ENCODE measurements at places on chromosomes 2 and 18.

- DNase-seq, result no peak
Measured at GRCh38 chr2:26628561-26629345, 12.4 kb downstream of the CIB4 start.

DNA sequence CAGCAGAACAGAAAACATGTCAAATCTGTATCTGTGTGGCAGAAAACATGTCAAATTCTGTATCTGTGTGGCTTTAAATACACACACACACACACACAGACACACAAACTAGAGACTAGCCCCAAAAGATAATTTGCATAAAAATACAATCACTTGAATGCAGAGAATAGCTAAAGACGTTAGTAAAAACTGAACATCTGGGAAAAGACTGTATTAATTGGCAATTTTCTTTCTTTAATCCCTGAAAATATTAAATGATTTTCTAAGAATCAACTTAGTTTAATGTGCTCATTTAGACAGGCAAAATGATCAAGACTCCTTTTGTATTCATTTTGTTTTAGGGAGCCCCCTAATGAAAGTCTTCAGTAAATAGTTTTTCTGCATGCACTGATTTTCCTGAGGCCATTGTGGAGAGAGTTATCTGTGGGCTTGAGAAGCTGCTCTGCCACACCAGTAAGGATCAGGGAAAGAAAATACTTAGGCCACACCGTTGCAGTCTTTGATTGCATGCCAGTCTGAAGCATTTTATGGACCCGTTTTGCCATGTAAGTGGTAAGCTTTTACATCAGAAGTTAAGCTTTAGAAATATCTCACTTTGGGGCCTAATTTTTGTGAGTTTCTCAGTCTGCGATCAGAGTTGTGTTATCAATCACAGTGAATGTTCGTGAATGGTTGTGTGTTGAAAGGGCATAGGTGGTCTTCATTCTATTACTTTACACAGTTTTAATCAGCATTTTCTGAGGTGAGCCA, 2.2 kb downstream of the SPATS2L start:
- no peak for DNase-seq

DNA sequence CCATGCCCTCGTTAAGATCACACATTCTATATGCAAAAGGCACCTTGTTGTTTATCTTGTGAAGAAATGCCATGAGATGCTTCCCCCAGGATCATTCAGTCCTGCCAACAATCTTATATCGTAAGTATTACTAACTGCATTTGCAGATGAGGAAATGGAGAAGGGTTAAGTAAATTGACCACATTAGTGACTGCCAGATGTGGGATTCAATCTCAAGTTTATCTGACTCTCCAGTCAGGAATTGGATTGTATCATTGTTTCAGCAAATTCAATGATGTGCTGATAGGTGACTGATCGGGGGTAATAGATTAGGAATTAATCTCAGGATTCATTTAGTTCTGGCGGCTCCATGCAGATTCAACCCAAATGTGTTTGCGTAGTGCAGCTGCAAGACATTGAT, 106.2 kb downstream of the CNTNAP5 start:
- DNase-seq, result no peak

- no peak for DNase-seq
Measured at GRCh38 chr2:97936199-97936598, 59.5 kb downstream of the TMEM131 start.

GRCh38 chr2:190571686-190572085, 37.2 kb upstream of the NEMP2 start:
- DNase-seq, result no peak

- DNase-seq, result no peak
Measured at GRCh38 chr2:121236650-121237180, 48.3 kb downstream of the TFCP2L1 start.

- no peak for DNase-seq
Measured at GRCh38 chr18:27184115-27185024, 738 bp downstream of the CHST9 start.

- DNase-seq, result no peak
Measured at GRCh38 chr18:28110924-28111323, 66.0 kb downstream of the CDH2 start.

DNA sequence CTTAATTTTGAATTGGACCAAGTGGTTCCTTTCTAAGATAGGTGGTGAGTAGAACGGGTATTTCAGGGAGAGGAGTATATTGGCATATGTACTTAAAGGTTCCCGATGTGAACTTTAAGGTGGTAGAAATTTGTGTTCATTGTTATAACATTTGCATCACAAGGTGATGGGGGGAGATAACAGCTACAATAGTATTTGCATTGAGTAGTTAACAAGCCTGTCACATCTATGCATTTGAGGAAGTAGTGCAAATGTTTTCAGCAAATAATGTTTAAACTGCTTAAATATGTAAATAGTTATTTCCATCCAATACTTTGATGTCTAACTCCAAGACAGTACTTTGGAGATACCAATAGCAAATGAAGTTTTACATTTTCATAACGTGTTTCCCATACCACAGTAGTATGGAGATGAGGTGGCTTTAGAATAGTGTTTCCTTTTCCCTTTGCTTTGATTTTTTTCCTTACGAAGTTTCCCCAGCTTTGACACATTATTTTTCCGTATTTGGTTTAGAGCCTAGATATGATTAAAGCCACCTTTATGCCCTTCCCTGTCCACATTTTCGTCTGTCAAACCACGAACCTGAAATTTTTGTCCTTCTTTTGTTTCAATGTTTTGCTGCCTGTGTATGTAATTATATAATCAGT, 46.6 kb downstream of the VAPA start:
- DNase-seq, result no peak

DNA sequence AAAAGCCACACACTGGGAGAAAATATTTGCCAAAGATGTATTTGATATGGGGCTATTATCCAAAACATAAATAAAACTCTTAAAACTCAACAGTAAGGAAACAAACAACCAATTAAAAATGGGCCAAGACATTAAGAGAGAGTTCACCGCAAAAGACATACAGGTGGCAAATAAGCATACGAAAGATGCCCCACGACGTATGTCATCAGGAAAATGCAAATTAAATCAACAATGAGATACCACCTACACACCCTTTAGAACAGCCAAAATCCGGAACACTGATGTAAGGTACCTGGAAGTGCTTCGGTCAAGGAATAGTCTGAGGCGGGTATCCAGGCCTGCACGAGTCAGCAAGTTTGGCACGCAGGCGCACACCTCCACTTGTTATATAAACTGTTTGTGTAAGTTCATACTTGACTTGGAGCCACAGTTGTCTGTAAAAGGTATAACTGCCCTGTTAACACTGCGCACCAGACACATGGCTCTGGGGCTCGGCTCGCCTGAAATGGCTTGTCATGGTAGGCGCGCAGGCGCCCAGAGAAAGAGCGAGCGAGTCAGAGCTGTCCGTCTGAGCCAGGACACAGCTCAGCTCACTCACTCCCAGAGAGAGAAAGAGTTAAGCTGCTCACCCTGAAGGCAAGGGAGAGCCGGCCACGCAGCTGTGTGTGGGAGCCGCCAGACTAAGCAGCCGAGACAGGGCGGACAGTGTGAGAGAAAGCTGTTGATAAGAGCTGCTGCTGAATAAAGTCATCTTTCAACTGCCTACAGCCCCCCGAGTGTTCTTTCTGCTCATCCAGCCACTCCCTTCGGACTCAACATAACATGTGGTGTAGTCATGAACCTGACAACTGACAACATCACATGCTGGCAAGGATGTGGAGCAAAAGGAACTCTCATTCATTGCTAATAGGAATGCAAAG, 87.3 kb downstream of the HNRNPLL start:
- DNase-seq, result no peak

DNA sequence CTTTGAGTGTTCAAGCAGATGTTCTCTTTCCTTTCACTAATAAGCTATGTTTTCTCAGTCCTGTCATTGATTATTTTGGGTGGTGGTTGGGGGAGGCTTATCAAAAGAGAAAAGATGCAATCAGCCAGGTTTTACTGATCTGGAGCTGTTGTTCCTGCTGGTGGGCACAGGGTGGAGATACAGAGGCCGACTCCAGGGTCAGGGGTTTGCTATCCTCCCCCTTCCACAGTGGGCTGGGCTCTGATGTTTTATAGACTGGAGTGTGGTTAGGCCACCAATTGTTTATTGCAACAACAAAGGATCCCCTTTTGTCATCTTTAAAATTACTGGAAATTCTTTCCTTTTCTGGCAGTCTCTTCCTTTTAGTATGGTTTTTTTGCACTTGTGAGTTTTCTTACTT, 120.5 kb downstream of the TANC1 start:
- no peak for DNase-seq

GRCh38 chr18:72161691-72162090, 382.5 kb downstream of the CBLN2 start:
- DNase-seq, result no peak

GRCh38 chr2:156565066-156565710, 129.0 kb downstream of the GPD2 start:
- DNase-seq, result no peak

- no peak for DNase-seq
Measured at GRCh38 chr18:38980420-38980819, 1414.8 kb upstream of the CELF4 start.

DNA sequence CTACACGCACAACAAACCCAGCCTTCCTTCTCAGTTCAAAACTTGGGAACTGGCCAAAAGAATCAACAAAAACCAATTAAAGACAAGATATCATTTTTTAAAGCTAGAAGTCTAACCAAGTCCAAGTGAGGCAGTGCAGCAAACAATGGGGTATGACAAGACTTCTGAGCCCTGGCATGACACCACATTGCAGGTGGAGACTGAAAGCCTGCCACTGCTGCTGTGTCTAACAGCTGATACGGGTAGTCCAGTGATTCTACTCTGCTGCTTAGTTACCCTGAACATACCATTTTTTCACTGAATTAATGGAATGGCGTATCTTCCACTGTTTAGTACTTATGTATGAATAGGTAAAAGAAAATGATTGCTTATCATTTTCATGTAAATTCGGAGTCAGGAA, 47.4 kb upstream of the KIDINS220 start:
- DNase-seq, result no peak

- no peak for DNase-seq
Measured at GRCh38 chr2:187934236-187934635, 357.4 kb upstream of the GULP1 start.

DNA sequence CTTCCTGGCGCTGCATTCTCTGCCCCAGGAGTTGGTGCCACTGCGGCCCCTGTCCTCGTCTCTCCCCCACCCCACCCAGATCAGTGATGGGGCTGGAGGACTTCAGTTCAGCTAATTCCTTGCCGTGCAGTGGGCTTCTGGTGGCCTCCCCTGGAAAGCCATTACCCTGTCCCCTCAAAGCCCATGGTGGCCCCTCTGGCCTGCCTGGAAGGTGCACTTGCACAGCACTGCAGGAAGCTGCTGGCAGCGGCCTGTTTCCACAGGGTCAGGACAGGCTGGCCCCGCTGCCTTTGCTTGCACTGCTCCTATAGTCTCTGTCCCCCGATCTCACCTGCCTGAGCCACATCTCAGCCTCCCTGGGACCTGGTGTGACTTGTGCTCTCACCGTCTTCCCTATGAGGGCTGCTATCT, 105.1 kb downstream of the USP40 start:
- no peak for DNase-seq

- no peak for DNase-seq
Measured at GRCh38 chr2:105502625-105503334, 103.9 kb upstream of the FHL2 start.

- DNase-seq, result no peak
Measured at GRCh38 chr18:54335638-54336173, 22.0 kb downstream of the STARD6 start.

DNA sequence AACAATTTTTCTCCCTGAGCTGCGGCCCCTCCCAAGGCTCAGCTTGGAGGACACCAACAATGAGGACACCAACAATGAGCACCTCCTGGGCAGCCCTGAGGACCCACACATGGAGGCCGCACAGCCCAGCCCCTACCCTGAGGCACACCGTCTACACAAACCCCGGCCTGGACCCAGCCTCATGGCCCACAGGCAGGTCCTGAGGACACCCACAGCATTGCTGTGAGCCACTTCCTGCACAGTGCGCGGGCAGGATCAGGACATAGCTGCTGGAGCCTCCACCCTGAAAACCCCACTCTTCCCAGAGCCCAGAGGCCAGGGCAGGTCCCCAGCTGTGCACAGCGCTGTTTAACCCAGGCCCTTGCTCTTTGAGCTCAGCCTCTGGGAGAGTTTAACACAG, 194.3 kb downstream of the RTP5 start:
- DNase-seq, result no peak

- no peak for DNase-seq
Measured at GRCh38 chr2:192137451-192137850, 57.3 kb downstream of the TMEFF2 start.

- DNase-seq, result no peak
Measured at GRCh38 chr2:103819599-103819998, 1034.3 kb upstream of the POU3F3 start.

GRCh38 chr2:69566669-69567068, 76.9 kb downstream of the AAK1 start:
- no peak for DNase-seq

DNA sequence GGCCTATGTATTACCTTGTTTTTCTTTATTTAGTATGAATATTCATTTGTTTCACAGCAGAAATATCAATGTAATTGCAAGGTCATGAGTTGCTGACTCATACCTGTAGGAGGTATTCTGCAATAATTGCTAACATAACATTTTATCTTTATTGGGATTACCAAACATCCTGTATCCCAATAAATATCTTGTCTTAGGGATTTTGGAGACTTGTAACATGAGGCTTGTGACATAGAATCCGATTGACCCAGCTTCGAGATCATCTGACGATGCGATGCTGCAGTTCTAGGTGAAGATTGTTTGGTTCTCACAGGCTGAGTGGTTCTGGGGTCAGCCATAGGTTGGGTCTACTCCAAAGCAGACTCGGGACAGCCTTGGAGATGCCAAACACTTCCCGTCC, 133.4 kb upstream of the RND3 start:
- DNase-seq, result no peak

- no peak for DNase-seq
Measured at GRCh38 chr2:121625953-121626352, 23.3 kb downstream of the CLASP1 start.

- no peak for DNase-seq
Measured at GRCh38 chr2:105446501-105446900, 47.6 kb upstream of the FHL2 start.

DNA sequence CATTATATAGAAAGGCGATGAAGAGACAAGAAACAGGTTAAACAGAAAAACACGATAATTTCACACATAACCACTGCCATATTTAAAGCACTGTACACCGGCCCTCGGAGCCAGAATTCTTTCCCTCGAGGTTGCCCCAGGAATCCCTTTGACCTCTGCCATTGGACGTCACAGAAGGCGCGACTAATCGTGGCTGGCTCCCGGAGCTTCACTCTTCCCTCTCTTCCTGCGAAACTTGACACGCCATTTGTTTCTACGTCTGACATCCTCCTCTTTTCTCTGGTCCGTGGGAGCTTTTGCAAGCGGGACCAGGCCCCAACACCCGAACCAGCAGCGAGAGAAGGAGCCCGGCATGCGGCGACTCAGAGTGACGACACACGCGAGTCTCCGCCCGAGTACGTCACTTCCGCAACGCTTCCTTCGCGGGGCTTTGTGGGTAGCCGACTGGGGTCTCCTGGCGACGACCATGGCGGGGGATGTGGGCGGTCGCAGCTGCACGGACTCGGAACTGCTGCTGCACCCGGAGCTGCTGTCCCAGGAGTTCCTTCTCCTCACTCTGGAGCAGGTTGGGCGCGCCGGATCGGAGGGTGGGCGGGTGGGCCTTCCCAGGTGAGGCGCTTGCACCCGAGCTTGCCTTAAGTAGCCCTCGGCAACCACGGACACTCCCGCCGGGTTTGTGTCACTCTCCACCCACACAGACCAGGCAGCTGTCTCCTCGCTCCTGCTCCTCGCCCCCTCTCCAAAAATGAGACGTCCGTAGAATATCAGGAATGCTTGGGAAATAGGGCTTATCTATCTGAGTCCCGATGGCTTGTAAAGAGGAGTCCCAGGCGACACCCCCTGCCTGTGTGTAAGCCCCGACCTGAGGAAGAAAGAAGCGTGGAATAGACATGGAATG, at the start of gene C2orf49:
C2orf49 (plus strand) TSS at position 419 of the 898 bp plus-strand sequence; CDS start at position 467, 48 bp downstream.
- peak; percentile 79 for DNase-seq

GRCh38 chr2:222196159-222196558, 102.6 kb downstream of the PAX3 start:
- no peak for DNase-seq
